Stimulated activated CD4-positive, alpha-beta T cell treated with anti-CD3 and anti-CD28 coated beads, Interleukin-4, amount 100 ng/mL, for 1 hour (primary cell): ENCODE measurements at places on chromosomes 6 and 20.

DNA sequence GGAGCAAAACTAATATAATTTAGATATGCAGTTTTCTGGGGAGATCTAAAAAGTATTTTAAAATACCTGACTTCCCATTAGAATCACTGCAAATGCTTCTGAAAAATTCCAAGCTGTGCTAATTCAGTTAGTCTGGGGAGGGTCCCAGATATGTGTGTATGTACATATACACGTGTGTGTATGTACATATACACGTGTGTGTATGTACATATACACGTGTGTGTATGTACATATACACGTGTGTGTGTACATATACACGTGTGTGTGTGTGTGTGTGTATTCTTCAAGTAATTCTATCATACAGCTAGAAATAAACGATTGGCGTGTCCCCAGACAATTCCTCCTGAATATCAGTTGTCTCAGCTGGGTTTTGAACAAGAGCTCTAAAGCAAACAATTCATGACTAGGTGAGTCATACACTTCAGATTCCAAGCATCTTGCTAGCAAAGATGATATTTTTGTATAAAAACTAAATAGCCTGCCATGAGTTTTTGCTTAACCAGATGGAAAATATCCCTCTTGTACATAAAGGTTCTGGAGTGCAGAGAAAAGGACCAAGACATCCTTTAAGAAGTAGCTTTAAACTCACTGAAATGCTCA lies 58.2 kb downstream of the SPACA1 start:
- DNase-seq, result no peak

- no peak for DNase-seq
These were observed 84.1 kb upstream of the POPDC3 start for GRCh38 chr6:105263685-105264610.

DNA sequence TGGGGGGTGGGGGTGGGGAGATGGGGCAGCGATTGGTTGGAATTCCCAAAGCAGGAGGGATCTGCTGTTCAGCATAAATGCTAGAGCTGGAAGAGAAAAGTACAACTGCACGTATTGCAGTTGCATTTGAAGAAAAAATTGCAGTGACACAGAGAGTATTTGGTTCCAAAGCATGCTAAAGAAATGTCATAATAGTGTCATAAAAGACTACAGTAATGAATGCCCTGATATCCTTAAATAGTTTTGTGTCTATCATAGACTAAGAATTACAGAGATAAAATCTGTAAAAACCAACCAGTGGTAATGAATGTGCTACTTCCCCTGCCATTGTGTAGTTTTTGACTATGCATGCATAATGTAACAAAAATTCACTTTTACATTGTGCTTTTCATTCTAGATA lies 693.6 kb upstream of the SLC35B3 start:
- DNase-seq, result no peak

DNA sequence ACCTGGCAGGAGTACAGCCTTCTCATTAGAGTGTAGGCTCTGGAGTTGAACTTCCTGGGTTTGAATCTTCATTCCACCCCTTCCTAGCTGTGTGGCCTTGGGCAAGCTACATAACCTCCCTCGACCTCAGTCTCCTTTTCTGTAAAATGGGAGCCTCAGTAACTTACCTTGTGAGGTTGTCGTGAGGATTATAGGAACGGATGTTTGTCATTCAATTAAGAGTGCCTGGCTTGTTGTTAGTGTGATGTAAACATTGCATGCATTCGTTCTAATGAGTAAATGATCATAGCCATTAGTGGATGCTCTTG lies 45.2 kb downstream of the TOX2 start:
- DNase-seq, result no peak
